ENCODE measurements at places on chromosomes 1 and 21. TPM values are rescaled to one million over a fixed set of nuclear protein-coding genes. Genes with fewer than 3 reads are reported as not detected.

- DNase-seq = no peak
Observed at GRCh38 chr1:248818505-248819374, 7.0 kb downstream of the SH3BP5L start.

Gene MEF2D
- total RNA-seq = 26.4 TPM

Gene NHLH1
- total RNA-seq = not detected

Gene ALDH4A1
- 5.4 TPM for total RNA-seq

GRCh38 chr1:192903142-192903541 is 94.3 kb downstream of the RGS2 start:
- no peak for DNase-seq

GRCh38 chr1:166272155-166272554 is 105.4 kb upstream of the FAM78B start:
- no peak for DNase-seq

DNA sequence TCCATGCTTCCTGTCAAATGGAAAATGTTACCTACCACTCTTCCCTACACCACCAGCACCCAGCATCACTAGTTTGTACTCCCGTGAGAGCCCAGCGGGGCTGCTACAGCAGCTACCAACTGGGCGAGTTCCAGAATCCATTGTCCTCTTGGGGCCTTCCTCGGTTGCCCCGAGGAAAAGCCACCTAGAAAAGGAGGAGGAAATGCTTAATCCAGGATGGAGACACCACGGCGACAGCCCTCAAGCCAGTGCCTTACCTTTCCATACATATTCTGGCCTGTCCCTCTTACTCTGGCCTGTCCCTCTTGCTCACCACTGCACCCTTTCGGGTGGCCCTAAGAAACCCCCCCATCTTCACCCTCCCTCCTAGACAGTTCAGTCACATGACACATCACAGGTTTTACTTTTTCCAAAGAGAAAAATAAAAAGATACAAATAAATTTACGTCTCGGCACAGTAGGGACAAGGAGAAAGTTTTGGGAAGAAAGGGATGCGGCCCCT is 478 bp downstream of the RIT1 start:
- DNase-seq = peak; percentile 13

GRCh38 chr1:41622402-41622801 is 137.9 kb upstream of the EDN2 start:
- no peak for DNase-seq

Measured in thyroid gland (tissue), 4 donors.